ENCODE measurements at places on chromosomes 5 and 9.

DNA sequence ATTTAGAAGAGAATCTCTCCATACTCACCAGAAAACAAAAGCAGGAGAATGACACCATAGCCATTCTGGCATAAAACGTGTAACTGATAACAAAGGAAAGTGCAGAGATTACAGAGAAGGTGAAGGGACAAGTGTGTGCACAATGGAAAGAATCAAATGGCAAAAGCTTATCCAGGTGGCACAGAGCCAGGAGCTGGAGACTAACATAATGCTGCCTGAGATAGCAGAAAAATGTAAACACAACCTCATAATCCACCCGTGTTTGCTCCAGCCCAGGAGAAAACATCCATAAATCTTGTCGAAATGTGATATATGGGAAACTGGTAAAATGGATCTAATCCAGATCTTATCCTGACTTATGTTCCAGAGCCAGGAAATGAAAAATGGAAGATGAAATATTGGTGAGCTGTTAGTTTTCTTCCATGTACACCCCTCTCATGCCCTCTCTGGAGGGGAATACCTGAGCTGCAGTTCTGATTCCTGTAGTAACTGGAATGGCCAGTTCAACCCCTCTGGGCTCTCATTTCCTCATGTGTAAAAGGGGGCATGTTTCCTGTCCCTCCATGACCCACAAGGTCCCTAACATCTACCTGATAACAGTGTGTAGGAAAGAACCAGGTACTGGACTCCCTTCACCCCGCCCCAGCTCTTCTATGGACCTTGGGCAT lies 212.3 kb upstream of the DAPK1 start:
- no peak for DNase-seq

GRCh38 chr9:123941524-123942070 lies 11.7 kb upstream of the DENND1A start:
- DNase-seq = no peak

GRCh38 chr9:69392826-69393225 lies 67.8 kb downstream of the ENTREP1 start:
- DNase-seq = no peak

DNA sequence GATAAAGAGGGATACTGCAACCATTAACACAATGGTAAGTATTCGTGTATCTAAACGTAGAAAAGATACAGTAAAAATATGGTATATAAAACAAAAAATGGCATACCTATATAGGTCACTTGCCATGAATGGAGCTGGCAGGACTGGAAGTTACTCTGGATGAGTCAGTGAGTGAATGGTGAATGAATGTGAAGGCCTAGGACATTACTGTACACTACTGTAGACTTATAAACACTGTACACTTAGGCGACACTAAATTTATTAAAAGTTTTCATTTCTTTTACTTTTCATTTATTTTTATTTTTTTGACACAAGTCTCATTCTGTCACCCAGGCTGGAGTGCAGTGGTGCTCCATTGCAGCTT lies 14.1 kb downstream of the TDRD7 start:
- no peak for DNase-seq

DNA sequence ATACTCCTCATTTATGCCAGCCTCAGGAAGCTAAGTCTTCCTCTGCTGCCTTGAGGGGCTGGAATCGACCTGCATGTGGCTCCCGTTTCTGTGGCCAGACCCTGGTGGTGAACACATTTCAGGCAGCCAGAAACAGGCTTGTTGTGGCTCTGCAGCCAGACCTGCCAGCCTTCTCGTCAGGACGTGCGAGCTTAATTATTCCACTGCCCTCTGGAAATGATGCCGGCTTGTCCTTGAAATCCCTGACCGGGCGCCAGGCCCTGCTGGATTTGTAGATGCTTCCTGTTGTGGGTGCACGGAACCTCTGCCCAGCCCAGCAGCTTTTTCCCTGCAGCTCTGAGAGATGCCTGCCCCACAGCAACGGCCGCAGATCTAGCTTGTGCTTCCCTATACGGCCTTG lies 41.6 kb downstream of the PDZD2 start:
- DNase-seq = no peak

DNA sequence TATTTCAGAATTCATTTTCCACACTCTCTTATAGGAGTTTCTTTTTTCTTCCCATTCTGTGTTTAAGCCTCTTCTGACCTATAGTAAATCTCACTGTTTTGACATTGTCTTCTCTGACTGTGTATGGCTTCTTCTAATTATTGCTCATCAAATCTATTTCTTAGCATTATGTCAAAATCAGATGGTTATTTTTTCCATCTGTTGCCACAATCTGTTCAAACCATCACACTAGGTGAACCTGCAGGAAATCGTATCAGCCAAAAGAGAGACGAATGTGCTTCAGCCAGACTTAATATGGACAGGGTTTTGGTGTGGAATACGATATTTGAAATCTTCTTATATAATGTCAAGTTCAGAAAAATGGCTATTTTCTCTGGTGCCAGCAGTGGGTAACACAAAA lies 15.9 kb upstream of the SEMA4D start:
- no peak for DNase-seq

GRCh38 chr9:29750062-29750461 lies 2176.8 kb upstream of the C9orf72 start:
- no peak for DNase-seq

GRCh38 chr5:169161022-169161680 lies 139.8 kb downstream of the SLIT3 start:
- DNase-seq = no peak

DNA sequence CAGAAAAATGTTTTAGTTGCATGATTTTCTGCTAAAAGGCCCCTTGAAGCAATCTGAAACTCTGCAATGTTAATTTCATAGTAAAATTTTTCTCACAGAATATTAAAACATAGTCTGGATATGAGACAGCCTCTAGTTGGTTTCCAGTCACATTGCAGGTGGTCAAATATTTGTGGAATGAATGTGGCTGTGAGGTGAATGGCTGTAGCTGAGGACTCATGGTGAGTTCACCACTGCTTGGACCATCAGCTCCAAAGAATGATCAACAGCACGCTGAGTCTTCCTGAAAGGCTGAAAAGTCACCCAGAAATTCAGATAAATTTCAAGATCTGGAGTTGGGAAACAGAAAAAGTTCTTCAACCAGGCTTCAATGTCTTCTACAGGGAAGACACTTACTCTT lies 79.8 kb downstream of the MAT2B start:
- DNase-seq = no peak

DNA sequence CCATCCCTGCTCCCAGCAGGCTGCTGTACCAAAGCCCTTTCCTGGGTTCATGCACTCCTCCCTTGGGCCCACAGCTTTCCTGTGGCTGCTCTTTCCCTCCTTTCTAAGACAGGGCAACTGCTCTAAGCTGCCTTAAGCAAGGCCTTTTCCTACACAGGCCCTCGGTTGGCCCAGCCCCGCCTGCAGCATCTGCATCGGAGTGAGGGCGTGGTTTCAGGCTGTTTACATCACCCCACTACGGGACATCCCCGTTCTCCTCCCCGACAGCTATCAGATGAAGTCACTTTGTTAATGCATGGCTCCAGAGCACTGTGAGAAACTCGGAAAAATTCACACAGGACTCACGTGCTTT lies 3.4 kb downstream of the DPH7 start:
- DNase-seq = no peak

- DNase-seq = no peak
These were observed 266.8 kb downstream of the CYLC2 start for GRCh38 chr9:103261951-103262350.

DNA sequence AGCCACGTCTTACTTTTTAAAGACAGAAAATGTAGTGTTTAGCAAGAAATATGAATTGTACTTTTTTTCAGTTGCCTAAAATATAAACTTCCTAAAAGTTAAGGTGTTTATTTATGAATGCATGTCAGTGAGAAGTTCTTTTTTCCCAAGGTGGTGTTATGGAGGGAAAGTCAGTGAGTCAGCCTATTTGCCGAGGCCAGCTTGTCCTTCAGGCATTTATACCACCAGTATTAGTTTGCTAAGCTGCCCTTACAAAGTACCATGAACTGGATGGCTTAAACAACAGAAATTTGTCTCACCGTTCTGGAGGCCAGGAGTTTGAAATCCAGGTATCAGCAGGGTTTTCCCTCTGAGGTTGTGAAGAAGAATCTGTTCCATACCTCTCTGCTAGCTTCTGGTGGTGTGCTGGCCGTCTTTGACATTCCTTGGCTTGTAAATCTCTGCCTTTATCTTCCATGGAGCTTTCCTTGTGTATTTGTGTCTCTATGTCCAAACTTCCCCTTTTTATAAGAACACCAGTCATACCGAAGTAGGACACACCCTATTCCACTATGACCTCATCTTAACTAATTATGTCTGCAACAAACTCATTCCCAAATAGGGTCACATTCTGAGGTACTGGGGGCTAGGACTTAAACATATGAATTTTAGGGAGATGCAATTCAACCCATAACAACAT lies 38.4 kb downstream of the PRKACG start:
- no peak for DNase-seq

DNA sequence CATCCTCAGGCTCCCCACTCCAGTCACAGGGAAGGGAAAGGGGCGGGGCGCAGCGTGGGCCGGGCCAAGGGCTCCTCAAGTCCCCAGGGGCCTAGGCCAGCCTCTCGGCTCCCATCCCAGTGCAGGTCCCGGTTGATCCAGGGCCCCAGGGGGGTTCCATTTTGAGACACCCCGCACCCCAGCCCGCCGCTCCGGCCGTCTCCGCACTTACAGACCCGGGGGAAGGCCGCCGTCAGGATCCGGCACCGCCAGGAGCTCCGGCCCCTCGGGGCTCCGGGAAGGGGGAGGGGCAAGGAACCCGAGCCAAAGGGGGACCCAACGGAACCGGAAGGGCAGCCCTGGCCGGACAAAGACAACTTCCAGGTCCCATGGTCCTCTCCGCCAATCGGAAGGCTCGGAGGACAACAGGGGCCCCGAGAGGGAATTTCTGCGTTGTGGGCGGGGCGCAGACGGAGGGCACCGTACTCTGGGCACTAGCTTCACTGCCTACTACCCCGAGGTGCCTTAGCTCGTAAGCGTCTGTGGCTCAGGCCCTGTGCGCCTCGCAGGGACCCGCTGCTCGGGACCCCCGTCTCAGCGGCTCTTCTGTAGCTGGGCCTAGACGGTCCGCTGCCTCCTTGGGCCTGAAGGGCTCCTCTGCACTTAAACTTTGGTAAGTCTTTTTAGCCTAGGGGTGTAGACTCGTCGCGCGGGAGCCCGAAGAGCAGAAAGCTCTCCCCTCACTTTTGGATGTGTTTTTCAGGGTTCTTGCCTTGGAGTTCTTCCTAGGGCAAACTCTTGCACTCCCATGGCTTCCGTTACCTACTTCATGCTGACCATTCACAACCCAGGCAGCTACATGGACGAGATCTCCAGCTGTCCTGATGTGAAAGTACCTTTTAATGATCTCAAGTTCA lies at the start of gene ZBTB26:
Gene ZBTB26 (minus strand): TSS at position 287 of the 896 bp plus-strand sequence. CDS start 11,578 bp downstream, outside the sequence.
- peak; percentile 90 for DNase-seq

DNA sequence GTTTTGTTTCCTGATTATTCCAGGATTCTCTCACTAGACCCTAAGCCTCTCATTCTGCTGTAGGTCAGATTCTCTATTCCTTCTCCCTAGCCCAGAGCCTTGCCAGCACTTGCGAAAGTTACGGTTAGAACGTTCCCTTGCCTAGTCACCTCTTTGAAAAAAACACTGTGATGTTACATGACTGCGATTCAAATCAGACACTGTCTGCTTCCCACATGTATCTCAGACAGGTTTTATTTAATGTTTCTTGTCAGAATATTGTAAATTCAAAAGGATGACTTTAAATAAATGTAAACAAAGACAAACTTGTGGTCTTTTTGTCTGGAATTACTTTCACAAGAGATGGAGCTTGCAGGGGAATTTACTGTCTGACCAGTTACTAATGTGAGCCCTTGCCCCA lies 116.5 kb upstream of the OTULINL start:
- no peak for DNase-seq

- no peak for DNase-seq
These were observed 3.7 kb downstream of the PDE8B start for GRCh38 chr5:77214151-77214550.

- DNase-seq = no peak
These were observed 126.1 kb upstream of the HAND1 start for GRCh38 chr5:154603953-154604679.

- DNase-seq = no peak
These were observed 4.8 kb upstream of the KCNMB1 start for GRCh38 chr5:170393958-170394357.

GRCh38 chr9:135215571-135216161 lies 128.2 kb downstream of the OLFM1 start:
- no peak for DNase-seq

DNA sequence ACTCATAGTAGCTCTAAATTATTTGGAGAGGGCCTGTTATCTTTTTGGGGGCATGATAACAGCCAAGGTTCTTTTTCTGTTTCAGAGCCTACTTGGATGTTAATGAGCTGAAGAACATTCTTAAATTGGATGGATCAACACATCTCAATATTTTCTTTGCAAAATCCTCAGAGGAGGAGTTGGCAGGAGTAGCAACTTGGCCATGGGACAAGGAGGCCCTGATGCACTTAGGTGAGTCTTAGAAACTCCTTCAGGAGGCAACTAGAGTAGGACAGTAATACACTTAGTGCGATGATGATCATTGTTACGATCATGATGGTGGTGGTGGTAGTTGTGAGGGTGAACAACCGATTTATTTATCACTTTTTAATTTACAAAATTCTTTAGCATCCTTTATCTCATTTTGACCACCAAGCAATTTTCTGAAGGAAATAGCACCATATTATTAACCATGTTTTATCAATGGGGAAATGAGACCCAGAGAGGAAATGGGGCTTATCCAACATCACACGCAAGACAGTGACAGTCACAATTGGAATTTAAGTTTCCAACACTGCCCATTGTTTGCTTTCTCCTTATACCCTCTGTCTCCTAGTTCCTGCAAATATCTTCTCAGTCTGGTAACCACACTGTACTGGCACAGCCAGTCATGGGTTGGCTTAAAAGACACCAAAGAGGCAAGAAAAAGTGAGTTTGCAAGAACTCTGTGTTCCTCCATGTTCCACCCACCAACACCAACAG lies 54.0 kb downstream of the PAPPA start:
- DNase-seq = no peak

GRCh38 chr5:95244479-95244878 lies 40.4 kb downstream of the MCTP1 start:
- no peak for DNase-seq

DNA sequence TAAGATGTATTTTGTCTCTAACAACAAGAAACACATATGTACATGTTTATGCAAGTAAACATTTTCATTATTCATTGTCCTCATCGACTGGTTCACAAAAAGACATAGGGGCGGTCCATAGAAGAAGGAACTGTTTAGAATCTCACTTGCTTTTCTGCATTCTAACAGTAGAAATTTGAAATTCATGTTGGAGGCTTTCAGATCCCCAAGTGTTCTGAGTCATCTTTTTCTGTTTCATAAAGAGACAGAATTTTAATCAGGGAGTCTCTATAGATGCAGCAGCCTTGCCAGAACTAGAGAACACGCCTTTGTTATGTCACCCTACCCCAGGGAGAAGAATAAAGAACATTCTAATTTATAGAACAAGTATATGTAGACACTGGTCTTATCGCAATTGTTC lies 324.3 kb downstream of the GABRG2 start:
- no peak for DNase-seq
